ENCODE measurements at places on chromosomes 12 and 14.

- DNase-seq, result no peak
These were observed 29.1 kb downstream of the ALX1 start for GRCh38 chr12:85309125-85309566.

- DNase-seq, result no peak
These were observed 28.2 kb downstream of the FOXN3 start for GRCh38 chr14:89388853-89389252.

DNA sequence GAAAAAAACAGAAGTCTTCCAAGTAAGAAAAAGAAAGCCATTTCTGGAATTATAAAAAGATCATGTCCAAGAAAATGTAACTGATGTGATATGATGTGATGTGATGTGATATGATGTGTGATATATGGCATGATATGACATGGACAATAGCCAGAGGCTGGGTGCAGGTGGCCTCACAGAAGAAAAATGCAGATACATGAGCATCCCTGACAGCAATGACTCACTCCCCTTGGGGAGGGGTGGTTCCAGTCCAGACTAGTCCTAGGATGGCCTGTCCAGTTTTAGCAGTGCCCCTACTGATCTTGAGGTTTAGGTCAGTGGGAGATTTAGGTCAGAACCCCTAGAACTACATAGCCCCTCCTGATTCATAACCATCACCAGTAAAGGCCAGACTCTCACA lies 3.5 kb upstream of the RHOJ start:
- no peak for DNase-seq

DNA sequence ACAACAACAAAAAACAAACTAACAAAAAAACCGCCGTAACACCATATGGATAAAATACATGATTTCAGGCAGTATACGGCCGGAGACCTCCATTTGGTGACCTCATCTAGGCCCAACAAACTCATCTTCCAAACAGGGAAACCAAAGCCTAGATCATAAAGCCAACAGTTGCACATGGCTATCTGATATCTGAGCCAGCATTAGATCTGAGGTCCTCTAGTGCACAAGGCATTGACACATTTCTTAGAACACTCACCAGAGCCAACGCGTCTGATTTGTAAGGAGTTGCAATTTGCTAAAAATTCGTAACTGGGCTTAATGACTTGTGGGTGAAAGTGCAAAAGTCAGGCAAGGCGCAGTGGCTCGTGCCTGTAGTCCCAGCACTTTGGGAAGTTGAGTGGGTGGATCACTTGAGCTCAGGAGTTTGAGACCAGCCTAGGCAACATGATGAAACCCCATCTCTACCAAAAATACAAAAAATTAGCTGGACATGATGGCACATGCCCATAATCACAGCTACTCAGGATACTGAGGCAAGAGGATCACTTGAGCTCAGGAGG lies 42.0 kb upstream of the NUDT4 start:
- DNase-seq, result no peak

DNA sequence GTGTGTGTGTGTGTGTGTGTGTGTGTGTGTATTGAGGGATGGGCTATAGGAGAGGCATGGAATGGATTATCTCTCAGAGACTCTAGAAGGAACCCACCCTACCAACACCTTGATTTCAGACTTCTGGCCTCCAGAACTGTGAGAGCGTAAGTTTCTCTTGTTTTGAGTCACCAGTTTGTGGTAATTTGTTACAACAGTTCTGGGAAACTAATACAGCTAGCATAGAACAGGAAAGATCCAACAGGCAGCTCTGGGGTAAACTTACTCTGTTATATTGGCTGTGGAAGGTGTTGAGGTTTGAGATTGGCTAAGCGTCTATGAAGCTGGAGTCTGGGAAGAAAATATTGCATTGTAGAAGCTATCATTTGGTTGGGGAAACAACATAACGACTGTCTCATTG lies 334.3 kb downstream of the AACS start:
- DNase-seq, result no peak

DNA sequence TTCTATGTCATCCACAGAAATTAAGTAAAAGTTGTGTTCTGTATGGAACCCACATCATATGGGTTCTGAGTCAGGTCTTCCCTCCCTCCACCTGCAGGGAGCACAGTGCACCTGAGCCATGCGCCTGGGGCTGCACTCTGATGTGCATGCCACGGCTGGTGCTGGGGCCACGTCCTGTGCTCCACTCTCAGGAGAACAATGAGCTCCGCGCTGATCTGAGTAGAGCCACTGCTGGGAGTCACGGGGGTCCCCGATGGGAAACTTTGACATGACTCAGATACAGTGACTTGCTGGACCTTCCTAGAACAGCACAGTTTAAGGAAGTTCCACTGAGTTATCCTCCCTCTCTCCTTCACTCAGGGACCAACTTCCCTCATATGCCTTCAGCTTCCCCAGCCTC lies 683.4 kb downstream of the TMEM121 start:
- no peak for DNase-seq

DNA sequence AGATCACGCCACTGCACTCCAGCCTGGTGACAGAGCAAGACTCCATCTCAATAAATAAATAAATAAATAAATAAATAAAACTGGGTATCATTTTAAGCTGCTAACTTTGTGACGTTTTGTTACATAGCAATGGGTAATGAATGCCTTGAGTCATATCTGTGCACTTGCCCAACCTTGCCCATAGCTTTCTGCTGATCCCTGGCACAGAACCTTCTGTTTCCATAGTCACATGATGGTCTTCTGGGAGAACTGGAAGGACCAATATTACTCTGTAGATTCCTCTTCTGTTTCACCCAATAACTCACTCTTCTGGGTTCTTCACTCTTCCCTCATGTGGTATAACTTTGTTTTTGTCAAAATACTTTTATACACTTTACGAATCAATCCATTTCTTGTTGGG lies 140.8 kb downstream of the SCARB1 start:
- DNase-seq, result no peak

DNA sequence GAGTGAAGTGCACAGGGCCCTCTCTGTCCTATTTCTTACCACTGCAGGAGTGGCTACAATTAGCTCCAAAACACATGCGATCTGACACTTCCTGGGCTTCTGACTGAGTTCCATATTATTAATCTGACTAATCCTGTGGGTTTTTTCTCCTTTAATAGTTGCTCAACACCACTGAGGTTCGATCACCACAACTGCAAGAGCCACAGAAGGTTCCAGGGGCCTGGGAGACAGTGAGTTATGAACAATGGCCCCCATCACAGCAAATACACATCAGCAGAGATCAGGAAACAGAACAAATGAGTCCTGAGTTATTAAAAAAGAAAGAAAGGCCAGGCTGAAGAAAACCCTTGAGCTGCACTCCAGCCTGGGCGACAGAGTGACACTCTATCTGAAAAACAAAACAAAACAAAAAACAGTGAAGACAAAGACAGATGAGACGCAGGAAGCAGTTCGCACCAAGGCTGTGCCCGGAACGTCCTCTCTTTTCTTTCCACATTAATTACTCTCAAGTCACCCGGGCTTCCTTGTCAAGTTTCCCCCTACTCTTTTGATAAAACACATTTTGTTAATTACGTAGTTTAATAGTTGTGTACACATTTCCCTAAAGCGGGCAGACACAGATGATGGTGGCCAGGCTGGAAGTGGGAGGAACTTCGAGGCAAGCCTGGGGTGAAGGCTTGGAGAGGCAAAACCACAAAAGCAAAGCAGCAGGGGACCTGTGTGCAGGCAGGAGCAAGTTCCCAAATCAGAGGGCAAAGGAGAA lies 42.7 kb downstream of the CDC42BPB start:
- no peak for DNase-seq

DNA sequence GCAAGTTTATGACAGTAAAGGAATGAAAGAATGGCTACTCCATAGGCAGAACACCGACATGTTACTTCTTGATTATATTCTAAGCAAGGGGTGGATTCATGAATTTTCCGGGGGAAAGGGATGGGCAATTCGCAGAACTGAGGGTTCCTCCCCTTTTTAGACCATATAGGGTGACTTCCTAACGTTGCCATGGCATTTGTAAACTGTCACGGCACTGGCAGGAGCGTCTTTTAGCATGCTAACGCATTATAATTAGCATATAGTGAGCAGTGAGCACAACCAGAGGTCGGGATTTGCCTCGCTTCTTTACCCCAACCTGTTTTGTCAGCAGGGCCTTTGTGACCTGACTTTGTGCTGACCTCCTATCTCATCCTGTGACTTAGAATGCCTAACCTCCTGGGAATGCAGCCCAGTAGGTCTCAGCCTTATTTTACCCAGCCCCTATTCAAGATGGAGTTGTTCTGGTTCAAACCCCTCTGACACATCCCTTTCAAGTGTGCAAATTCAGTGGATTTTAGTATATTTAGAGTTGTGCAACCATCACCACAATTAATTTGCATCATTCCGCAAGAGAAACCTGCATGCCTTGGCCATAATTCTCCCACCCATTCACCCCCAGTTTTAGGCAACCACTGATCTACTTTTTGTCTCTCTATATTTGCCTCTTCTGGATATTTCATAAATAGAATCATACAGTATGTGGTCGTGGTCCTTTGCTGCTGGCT lies 27.4 kb downstream of the PALS1 start:
- no peak for DNase-seq

DNA sequence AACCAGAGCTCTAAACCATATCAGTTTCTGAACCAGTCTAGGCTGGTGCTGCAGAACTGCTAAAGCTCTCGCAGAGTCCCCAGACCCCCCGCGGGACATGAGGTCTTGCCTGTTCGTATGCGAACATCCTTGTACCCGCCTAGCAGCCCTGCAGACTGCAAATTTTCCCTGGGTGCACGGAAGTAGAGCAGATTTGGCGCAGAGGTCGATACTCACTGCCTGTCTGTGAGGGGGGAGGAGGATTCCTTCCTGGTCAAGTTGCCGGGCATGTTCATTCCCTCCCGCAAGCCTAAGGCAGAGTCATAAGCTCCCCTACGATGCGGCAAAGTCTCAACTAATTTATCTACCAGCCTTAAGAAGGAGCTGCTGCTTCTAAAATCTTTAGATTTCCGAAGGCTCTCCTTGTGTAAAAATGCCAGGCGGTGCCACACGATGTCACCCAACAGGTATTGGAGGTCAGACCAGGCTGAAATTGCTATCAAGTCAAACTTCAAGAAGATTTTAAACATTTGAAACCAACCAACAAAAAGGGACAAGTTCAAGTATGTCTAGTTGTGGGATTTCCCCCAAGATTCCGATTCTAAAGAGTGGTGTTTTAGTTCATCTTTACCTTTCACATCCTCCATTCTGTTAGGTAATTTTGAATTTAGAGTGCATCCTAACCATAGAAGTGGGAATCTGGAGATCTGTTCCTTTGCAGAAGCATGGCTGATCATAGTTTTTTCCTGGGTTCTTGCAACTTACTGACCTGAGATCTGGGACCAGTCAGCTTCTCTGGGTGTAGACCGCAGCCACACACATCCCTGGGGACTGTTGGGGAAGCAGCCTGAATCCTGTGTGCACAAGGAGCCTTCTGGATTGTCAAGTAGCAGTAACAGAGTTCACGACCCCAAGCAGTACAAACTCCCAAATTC lies 1.6 kb upstream of the PAX9 start:
- no peak for DNase-seq

DNA sequence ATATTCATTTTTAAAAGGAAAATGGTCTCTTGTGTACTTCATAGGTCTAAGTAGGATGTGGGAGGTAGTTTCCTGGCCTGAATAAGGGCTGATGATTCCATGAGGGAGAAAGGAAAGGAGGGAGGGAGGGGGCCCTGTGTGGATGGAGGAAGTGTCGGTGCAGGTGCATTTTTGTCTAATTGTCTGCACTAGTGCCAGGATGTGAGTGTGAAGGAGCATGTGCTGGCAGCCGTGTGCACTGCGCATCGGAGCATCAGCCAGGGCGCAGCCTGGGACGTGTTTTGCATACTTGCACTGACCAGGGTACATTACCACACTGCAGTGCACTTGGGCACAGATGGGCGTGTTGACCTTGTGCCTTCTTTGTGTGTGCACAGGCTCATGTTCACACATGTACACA lies 29.2 kb downstream of the SMUG1 start:
- DNase-seq, result no peak

DNA sequence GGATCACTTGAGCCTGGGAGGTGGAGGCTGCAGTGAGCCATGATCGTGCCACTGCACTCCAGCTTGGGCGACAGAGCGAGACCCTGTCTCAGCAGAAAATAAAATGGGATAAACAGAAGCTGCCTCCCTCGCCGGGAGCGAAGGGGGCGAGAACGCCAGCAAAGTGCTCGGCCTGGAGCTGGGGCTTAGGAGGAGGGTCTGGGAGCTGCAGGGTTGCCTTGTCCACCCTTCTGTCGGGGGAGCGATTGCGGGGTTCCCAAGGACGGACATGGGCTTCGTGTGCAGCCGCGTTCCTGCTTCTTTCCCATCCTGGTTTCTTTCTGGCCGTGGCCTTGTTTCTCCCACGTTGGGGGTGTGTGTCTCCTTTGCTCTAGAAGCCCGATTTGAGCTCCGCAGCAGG lies 27.9 kb upstream of the MLXIP start:
- DNase-seq, result no peak

GRCh38 chr14:49861699-49862088 lies 9.1 kb upstream of the NEMF start:
- peak; percentile 29 for DNase-seq

DNA sequence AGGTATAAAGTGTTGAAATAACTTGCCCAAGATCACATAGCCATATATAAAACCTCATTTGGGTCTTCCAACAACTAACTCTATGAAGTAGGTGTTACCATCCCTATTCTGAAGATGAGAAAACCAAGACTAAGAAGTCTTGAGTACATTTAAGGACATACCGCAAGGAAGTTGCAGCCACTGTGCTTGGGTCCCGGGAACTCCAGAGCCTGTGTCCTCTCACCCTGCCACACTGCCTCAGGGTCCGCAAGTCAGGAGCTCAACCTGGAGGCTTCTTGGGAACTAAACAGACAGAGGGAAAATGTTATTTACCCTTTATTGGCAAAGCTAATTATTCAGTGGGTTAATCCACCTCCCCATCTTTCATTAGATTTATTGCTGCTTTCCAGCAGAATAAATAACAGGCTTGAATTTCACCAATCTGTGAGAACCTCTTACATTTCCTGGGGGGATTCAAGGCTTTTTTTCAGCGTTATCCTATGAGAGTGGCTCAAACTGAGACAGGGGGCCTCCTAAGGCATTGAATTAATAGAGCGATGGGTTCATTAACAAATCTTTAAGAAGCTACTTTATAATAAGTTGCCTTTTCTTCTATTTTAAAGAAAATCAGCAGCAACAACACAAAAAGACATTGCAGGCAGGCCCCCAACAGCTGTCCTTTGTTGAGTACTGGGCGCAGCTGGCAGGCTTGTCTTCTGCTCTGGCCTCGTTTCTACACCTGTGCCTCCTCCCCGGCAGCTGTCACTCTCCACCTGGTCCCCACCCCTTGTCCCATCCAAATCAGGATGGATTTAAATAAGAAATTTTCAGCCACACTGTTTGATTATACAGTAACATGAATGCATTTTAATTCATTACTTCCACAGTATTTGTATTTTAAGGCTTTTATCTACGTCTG lies 25.3 kb downstream of the PHLDA1 start:
- DNase-seq, result no peak

- DNase-seq, result no peak
These were observed 112.3 kb upstream of the KRR1 start for GRCh38 chr12:75623631-75624154.

GRCh38 chr12:20641106-20641505 lies 54.0 kb upstream of the SLCO1C1 start:
- DNase-seq, result no peak

GRCh38 chr12:12800406-12801180 lies 12.6 kb upstream of the DDX47 start:
- no peak for DNase-seq

Data from T-helper 1 cell (primary cell).